ENCODE measurements at places on chromosomes 16 and 17. TPM values are rescaled to one million over a fixed set of nuclear protein-coding genes. Genes with fewer than 3 reads are reported as not detected.

RAB34 gene
- 27.3 TPM for total RNA-seq

DNA sequence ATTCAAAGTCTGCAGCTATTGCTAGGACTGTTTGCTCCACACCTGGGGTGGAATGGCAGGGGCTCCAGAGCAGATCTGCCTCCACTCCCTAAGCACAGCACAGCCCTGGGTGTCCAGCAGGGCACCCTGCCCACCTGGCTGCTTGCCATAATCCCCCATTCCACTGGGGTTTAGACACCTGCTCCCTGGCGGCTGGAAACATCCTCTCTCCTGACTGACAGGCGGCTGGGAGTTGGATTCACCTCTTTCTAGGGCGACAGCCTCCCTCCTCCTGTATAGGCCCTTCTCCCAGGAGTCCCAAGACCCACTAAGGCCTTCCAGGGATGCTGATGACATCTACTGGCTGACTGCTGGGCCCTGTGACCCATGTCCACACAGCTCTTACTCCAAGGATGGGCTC, 18.0 kb downstream of the HDAC5 start:
- DNase-seq, result no peak

MRC2 gene
- total RNA-seq, result 144 TPM

DNA sequence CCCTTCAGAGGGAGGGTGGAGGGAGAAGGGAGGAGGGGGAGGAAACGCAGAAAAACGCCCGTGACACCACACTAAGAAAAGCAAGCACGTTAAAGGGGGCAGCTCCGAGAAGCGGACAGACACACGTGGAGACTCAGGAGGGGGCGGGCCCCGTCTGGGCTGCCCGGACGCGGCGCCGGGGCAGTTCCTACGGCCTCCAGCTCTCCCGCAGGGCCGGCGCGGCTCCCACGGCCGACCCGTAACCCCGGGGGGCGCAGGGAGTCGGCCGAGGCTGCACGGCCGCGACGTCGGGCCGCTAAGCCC, 362 bp downstream of the KLHDC4 start:
- DNase-seq, result peak; percentile 12

Data from M059J (cell line).